CD4-positive, alpha-beta T cell treated with Interleukin-2 at 100 ng/mL for 4 hours (primary cell): ENCODE measurements at places on chromosomes 4 and X.

GRCh38 chrX:22699581-22700091 lies 300.1 kb upstream of the DDX53 start:
- no peak for DNase-seq

GRCh38 chr4:177371461-177371860 lies 61.8 kb downstream of the NEIL3 start:
- no peak for DNase-seq

DNA sequence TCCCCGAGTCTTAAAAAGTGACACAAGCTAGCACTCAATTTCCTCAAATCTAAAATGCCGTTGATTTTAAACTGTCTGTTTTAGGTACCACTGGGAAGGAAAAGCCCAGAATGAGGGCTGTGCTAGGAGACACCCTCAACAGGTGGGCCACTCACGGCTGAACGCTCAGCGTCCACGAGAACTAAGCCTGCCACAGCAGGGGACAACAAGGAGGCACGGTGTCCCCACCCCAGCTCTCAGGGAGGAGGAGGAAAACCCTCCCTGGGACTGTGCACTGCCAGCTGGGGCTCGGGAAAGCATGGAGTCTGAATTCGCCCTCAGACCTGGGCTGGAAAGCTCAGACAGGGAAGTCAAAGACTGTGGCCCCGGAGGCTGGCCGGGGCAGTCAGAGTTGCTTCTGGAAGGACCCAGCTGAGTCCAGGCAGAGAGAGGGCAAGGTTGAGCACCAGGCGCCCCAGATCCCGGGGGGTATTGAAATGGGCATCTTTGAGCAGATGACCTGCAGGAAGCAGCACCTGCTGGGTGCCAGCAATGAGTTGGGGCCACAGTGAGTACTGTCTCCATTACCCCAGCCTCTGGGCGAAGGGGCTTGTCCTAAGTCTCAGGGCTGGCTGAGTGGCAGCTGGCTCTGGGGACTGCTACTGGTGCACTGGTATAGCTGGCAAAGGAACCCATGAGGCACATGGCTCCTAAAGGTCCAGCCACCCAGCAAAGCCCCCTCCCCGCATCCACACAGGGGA lies 769 bp upstream of the CPZ start:
- DNase-seq, result no peak

GRCh38 chr4:55237839-55238238 lies 108.2 kb upstream of the SRD5A3 start:
- DNase-seq, result no peak
